Peyer's patch (tissue), 4 donors: ENCODE measurements at places on chromosomes 3 and 15.

DNA sequence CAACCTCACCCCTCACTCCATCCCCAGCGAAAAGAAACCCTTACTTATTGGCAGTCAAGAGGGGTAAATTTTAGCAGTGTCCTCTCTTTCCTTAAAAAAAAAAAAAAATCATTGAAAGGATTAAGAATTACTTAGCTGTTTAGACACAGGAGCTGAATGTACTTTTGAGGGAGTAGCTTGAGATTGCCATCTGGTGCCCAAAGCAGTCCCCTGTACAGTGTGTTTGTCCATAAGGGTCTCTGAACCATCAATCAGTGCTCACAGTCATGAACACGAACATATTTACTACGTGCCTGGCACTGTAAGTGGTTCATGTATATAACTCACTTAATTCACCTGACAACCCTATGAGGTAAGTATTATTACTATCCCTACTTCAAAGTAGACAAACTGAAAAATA lies 463.5 kb downstream of the RAP2B start:
- DNase-seq: no peak

GRCh38 chr15:97953748-97954147 lies 6.8 kb upstream of the ARRDC4 start:
- no peak for DNase-seq

- DNase-seq: no peak
Observed at GRCh38 chr3:72627271-72627670, 221.0 kb downstream of the SHQ1 start.

GRCh38 chr15:100763835-100764750 lies 115.5 kb upstream of the ALDH1A3 start:
- DNase-seq: peak; percentile 31

DNA sequence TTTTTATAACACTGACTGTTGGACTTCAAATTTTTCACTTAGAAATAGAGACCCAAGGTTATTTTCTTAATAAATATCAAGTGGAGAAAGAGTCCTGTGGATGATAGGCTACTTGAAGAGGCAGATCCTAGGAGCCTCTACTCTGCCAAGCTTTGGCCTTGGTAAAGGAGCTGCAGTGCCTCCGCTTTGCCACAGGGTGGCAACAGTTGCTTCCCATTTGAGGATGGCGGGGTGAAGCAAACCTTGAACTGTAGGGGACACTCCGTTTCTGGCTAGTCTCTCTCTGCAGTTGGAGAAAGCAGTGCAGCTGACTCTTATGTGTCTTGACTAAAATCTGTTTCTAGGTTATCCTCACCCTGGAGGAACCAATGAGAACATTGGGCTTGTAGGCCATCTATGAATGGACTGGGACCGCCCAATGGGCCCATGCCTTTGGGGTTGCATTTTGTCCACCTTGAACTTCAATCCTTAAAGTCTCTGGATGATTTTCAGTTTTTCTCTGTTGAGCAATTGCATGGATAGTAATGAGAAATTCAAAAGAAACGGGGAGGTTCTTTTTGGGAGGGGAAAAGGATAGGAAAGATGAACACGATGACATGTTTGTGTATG lies 9.8 kb downstream of the SCG5 start:
- DNase-seq: peak; percentile 71

- no peak for DNase-seq
Observed at GRCh38 chr3:156516284-156516683, 38.6 kb downstream of the SSR3 start.

DNA sequence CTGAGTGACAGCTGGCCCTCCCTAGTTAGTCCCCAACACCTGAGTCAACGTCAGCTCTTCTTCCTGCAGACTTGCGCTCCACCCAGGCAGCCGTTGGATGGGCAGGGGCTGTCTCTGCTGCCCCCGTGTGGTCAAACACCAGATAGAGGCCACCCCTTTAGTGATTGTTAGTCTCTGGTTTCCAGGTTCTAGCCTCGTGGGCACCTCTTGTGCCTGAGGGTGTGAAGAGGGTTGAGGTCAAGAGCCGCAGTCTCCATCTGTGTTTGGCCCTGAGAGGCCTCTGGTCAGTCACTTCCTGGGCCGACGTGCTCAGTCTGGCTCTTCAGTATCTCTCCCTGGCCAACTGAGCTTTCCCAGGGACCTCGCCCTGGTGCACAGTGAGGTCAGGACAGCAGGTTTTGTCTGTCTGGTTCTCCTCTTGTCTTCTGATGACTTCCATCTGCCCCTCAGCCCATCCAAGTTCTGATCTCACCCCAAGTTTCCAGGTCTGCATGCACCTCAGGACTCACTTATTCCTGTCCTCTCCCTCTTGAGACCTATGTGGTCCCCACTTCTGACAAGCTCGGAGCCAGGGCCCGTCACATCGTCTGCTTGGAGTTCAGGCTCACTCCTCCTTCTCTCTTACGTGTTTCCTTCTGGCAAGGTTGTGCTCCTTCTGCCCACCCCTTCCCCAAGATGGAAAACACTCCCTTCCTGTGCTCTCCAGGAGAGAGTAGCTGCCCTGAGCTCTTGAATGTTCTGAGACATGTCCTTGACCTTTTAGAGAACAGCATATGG lies 20.9 kb downstream of the CD276 start:
- DNase-seq: peak; percentile 48

GRCh38 chr3:39751286-39751685 lies 58.1 kb upstream of the MYRIP start:
- DNase-seq: no peak

DNA sequence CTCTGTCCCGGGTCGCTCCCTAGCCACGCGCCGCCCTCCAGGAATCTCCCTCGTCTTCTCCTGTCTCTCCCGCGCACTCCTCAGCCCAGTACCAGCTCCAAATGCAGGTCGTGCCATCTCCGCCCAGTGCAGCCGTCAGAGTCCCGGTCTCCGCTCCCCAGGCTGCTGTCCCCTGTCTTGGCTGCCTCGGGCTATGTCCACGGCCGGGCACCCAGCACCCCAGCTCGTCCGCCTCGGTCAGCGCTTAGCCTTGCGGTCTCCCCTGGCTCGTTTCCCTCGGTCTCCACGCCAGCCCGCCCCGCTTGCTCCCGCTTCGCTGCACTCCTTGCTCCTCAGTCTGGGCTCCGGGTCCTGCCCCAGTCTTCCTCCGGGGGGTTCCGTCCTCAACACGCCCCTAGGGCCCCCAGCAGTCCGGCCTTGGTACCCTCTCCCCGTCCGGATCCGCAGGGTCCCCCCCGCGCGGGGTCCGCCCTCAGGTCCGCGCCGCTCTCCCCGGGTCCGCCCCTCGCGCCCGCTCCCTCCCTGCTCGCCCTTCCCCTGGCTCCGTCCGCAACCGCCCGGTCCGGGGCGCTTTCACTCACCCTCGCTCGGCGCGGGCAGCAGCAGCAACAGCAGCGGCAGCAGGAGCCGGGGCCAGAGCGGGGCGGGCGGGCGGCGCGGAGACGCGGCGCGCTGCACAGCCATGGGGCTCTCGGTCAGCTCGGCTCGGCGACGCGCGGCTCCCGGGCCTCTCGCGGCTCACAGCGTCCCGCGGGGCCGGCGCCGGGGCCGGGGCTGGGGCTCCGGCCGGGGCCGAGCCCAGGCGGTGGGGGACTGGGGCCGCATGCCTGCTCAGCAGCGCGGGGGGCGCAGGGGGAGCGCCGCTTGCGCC lies 462 bp downstream of the IGDCC3 start:
- DNase-seq: no peak

DNA sequence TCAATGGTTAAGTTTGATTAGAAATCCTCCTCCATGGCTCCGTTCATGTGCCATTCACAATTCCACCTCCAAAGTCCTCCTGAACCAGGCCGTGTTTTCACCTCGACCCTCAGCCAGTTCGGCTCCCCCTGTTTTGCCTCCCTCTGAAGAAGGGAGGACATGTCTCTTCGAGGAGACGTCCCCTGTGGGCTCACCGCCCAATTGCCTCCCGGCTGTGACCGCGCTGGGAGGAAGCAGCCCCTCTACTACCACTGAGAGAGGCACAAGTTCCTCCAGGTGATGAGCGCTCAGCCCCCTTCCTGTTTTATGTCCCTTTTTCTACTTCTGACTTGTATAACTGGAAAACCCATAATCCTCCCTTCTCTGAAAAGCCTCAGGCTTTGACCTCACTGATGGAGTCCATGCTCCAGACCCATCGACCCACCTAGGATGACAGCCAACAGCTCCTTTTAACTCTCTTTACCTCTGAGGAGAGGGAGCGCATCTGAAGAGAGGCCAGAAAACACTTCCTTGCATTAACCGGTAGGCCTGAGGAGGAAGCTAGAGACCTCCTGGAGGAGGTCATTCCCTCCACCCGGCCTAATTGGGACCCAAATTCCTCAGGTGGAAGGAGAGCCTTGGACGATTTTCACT lies 4.7 kb downstream of the DET1 start:
- no peak for DNase-seq

DNA sequence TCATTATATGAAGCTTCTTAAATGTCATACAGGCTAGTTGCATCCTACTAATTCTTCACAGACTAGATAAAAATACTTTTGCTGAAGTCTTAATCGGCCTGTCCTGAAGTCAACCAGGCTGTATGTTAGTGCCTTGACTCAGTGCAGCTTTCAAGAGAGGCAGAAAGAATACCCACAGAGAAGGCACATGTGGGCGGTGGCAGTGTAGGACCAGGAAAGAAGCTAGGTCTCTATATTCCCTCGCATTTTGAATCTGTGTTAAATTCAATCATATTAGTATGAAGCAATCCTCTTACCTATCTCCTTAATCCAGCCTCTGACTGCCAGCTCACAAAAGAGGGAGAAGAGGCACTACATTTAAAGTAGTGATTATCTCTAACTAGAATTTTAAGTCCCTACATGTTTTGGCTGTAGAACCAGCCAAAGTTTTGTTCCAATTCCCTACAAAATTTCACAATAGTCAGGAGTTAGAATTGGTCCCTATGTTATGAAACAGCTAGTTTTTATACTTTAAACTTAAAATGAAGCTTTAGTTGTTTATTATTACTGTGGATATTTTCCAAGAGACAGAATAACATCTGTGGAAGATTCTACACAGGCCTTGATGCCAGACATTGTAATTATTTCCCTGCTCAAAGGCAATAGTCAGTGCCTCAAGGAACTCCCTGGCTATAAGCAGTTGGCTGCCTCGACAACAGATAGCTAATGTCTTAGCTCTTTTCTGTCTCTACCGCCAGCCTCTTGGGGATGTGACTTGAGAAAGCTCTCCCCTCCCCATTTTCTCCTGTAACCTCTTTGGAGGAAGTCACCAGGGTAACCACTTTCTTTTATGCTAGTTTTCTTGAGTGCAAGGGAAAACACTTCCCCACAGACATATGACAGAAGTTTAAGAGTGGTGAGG lies 31.9 kb downstream of the CRTC3 start:
- DNase-seq: no peak

DNA sequence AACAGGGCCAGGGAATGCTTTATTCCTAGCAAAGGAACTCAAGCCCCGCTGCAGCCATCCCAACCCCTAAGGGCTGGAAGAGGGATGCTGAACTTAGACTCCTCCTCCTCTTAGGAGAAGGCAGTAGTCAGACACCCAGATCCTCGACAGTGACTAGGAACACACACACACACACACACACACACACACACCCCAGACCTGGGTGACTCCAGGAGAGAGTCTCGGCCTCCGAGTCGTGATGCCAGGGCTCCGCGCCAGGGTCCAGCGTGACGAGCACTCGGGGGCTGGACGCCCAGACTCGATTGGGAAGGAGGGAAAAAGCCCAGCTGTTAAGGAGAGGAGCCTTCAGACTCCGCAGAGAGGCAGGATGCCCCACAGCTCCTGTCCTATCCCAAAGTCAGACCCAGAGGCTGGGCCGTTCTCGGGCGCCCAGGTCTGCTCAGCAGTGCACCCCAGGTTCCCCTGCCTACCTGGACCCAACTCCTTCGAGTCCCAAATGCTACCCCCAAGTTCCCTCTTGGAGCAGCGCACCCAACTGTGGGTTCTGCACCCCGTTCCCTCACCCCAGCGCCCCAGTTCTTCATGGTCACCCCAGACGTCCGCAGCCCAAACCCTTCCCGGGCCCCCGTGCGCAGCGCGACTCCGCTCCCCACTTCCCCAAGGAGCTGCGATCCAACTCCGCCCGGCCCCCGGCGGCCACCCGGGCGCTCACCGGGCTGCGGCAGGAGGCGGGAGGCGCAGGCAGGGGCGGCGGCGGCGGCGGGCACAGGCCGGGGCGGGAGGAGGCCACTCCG lies 421 bp downstream of the BMF start:
- no peak for DNase-seq

- DNase-seq: no peak
Observed at GRCh38 chr3:12138044-12138443, 20.7 kb downstream of the TIMP4 start.

GRCh38 chr15:93164409-93164808 lies 75.4 kb upstream of the RGMA start:
- DNase-seq: no peak

GRCh38 chr3:39383881-39384664 lies 903 bp downstream of the SLC25A38 start:
- peak; percentile 98 for DNase-seq

DNA sequence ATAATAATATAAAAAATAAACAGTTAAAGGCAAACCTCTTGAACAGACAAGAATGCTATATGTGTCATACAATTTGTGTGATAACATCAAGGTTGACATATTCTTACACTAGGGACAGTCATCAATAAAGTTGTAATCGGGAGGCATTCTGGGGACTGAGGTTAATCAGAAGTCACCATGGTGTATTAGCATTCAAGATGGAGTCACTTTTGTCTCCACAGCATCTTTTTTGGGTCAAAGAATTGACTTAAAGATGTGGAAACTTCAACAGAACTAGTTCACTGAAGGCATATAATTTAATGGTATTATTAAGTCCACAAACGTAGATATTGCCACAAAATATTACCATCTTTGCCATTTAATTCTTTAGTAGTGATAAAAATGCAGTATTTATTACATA lies 625.6 kb upstream of the NAALADL2 start:
- DNase-seq: no peak

DNA sequence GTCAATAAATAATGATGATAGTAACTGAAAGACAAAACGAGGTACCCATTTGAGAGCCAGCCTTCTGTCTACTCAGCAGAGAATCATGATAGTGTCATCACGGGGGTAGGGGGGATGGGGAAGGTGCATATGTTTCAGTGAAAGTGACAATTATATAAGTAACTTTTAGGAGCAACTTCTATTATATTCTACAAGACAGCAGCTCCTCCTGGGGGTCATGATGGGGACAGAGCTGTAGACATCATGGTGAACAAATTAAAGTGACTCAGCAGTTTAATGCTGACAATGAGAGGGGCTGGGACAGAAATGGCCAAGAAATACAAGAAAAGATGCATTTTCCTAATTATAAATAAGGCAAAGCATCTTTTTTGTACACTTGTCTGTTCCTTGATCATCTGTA lies 11.8 kb downstream of the CAPN3 start:
- DNase-seq: no peak

GRCh38 chr3:173502983-173503568 lies 105.5 kb downstream of the NLGN1 start:
- DNase-seq: no peak

- DNase-seq: no peak
Observed at GRCh38 chr3:88957711-88958439, 149.5 kb upstream of the EPHA3 start.

- DNase-seq: no peak
Observed at GRCh38 chr3:159158801-159159200, 356.9 kb downstream of the MFSD1 start.

GRCh38 chr3:114319453-114319852 lies 25.6 kb downstream of the TIGIT start:
- no peak for DNase-seq

GRCh38 chr3:129611812-129612533 lies 5.5 kb upstream of the PLXND1 start:
- DNase-seq: no peak

GRCh38 chr15:74428970-74429780 lies 4.6 kb downstream of the SEMA7A start:
- DNase-seq: peak; percentile 52
